ENCODE measurements at places on chromosomes 1 and 21.

GRCh38 chr1:46030876-46031660, 101.4 kb downstream of the PIK3R3 start:
- no peak for DNase-seq

GRCh38 chr1:7579016-7579415, 192.1 kb upstream of the VAMP3 start:
- no peak for DNase-seq

DNA sequence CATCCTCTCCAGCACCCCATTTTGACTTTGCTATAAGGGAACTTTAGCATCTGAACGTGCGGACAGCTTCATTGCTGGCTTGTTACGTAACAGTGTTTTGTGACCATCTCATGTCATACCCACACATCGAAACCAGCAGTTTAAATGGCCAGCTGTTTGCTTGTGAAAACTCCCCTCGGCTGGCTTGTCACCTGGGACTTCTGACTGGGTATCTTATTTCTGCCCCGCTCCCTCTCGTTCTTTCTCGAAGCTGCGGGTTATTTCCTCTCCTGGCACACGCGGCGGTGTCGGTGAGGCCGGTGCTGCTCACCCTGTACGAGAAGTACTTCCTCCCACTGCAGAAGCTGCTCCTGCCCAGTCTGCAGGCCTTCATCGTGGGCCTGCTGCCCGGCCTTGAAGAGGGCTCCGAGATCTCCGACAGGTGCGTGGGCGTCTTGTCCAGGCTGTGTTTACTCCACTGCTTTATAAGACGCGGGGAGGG, 43.5 kb downstream of the DOP1B start:
- no peak for DNase-seq

- DNase-seq = no peak
These were observed 34.2 kb downstream of the PKP1 start for GRCh38 chr1:201317551-201317950.

DNA sequence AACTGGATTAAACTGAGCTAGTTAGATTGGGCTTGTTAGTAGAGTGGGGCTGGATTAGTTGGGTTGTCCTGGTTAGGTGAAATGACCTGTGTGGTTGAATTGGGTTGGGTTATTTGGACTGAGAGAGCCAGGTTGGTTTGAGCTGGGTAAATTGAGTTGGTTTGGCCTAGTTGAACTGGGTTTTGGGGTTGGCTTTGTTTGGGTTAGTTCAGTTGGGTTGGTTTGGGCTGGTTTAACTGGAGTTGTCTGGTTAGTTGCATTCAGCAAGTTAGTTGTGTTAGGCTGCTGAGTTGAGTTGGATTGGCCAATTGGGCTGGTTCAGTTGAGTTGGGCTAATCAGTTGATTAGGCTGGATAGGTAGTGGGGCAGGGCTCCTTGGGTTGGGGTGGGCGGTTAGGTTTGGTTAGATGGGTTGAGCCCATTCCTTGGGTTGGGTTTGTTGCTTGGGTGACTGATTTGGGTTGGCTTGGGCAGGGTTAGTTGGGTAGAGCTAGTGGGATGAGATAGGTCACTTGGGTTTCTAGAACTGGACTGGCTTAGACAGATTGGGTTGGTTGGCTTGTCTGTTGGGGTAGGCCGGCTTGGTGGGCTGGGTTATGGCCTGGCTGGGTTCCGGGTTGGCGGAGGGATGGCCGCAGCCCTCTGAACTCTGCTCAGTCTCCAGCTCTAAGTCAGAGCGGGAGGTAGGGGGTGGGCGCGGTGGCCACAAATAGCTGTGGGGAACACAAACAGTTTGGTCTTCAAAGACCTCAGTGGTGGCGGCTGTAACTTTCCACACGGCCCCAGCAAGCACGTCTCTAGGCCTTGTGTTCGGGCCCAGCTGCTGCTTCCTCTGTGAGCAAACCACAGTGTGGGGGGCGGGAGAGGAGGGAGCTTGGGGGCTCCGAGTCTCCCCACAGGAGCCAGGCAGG, 67.2 kb upstream of the RUNX3 start:
- no peak for DNase-seq

DNA sequence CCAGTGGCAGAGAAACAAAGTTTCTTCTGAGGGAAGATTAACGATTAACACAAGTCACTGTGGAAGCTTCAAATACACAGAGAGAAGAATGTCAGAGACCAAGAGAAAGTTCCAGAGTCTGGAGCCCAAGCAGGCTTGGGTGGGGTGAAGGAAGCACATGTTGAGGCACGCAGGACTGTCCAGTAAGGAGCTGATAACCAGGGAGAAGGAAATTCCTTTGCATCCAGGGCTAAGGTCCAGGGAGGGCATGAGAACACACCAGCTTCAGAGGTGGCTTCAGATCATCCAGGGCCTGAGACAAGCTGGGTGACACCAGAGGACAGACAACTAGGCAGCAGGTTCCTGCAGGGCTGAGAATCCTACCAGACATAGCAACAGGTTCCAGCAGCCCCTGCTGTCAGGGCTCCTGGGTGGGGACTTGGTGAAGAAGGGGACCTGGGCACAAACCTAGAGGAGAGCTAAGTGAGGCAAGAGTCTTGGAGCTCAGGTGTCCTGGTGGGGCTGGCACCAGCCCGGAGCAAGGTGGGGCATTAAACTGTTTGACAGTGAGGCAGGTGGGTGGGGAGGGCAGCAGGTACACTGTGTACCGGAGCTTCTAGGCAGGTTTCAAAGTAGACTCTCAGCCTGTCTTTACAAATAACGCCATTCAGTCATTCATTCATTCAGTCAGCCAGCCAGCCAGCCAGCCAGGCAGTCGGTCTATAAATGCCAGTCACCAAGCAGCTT, 2.6 kb upstream of the SPRR1A start:
- DNase-seq = no peak

GRCh38 chr1:27569088-27569460, 34.9 kb downstream of the AHDC1 start:
- DNase-seq = no peak

GRCh38 chr1:40339420-40340323, 22.6 kb upstream of the COL9A2 start:
- no peak for DNase-seq

DNA sequence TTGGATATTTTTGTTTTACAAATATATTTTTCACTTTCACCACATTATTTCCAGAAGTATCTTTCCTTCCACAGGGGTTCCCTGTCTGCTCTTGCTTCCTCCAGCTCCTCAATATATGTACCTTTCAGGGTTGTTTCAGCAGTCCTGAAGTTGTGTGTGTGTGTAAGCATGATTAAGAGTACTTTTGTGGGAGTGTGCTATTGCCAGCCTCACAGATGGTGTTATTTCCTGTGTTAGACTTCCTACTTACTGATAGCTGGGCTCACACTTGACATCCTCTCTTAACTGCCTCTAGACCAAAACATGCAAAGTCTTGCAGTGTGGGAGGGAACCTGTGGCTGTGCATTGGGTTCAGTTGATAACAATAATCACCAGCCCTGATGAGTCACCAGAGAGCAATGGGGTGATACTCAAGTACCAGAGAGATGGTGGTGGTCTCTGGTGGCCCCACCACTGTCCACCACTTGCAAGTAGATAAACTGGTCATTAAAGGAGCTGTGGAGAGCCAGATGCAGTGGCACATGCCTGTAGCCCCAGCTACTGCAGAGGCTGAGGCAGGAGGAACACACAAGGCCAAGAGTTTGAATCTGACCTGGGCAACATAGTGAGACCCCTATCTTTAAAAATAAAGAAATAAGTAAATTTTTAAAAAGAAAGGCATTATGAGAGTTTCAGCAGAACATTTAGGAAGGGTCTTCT, 126.7 kb downstream of the NR5A2 start:
- no peak for DNase-seq

DNA sequence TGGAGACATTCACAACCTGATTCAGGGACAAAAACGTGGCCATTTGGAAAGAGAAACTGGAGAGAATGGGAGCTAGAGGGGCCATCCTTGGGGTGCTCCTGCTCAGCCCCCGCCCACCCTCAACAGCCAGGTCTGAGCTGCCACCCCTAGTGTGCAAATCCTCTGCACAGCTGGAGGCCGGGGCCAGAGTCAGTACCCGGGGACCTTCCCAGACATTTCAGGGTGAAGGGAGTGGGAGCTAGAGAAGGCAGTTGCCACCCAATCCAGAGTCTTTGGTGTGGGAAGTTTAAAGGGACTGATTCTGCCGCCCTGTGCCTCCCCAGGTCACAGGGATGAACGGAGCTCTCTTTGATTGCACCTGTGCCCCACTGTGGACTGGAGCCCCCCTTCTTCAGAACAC, 397.4 kb downstream of the MATN1 start:
- DNase-seq = no peak

GRCh38 chr1:193701759-193702158, 515.3 kb upstream of the B3GALT2 start:
- no peak for DNase-seq

DNA sequence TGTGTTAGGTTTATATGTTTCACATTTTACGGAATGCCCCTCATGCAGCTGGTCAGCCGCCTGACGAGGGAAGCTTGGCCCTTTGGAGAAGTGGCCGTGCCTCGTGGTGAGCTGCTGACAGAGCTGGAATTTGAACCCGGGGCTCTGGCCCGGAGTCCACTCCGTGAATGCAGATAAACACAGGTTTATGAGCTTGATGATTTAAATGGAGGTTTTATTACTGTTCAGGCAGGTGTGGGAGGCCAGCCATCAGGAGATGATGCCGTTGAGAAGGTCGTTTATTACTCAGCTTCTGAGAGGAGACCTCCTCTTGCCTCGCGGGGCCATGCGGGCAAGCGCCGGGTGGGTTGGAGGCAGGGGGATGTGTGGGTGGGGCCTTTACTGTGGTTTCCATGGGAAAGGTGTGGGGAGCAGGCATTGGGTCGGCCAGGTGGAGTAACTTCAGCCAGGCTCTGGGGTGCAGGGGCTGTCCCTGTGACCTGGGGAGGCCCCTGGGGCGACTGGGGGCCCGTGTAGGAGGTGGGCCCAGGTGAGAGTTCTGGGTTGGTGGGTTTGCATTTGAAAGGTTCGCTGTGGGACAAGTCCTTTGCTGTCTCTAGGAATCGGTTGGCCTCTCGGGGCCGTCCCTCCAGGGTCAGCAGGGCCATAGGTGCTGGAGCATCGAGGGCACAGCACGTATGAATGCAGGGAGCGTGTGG, 22.0 kb downstream of the PRKCZ start:
- no peak for DNase-seq

All from cerebellar nuclear complex (tissue), 1 donor.